ENCODE measurements at places on chromosomes 12 and 14.
A peak's percentile ranks its signal among the peaks of the same experiment; 100 is the strongest.

GRCh38 chr14:90107789-90108188, 46.0 kb downstream of the KCNK13 start:
- no peak for DNase-seq

DNA sequence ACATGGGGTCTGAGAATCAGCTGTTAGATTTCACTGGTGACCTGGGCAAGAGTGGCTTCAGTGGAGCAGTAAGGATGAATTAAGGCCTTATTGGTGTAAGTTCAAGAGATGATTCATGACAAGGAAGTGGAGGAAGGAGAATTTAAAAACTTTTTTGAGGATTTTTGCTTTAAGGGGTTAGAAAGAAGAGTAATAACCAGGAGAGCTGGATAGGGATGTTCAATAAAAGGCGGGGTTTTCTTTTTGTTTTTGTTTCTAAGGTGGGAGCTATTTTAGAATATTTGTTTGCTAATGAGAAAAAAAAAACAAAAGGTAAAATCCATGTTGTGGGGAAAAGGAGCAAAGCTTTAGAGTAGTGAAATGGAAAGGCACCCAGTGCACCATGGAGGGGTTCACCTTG, 15.2 kb upstream of the TUBA1B start:
- DNase-seq = no peak

DNA sequence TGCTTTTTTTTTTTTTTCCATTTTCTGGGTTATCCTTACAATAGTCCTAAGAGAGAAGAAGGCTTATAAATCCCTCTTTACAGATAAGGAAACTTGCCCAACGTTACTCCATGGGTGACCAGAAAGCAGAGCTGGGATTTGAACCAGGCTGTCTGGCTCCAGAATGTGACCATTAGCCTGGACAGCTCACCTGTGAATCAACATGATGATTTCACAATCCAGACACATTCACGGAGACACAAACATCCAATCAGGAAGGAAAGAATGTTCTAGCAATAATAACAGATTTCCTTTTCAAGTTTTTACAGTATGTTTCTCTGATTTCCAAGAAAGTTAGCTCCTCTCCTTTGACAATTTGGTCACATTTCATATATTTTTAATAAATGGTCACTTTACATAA, 118.3 kb downstream of the GALC start:
- no peak for DNase-seq

- no peak for DNase-seq
Measured at GRCh38 chr12:131091413-131091975, 137.8 kb downstream of the ADGRD1 start.

DNA sequence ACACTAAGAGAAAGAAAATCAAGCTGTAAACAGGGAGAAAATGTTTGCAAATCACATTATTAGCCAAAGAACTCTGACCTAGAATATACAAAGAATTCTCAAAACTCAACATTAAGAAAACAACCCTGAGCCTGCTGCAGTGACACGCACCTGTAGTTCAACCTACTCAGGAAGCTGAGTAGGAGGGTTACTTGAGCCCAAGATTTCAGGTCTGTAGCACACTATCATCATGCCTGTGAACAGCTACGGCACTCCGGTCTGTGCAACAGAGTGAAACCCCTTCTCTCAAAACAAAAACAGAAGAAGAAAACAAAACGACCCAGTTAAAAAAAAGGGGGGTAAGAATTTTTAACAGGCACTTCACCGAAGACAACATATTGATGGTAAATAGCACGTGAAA, 20.8 kb downstream of the SAV1 start:
- no peak for DNase-seq

DNA sequence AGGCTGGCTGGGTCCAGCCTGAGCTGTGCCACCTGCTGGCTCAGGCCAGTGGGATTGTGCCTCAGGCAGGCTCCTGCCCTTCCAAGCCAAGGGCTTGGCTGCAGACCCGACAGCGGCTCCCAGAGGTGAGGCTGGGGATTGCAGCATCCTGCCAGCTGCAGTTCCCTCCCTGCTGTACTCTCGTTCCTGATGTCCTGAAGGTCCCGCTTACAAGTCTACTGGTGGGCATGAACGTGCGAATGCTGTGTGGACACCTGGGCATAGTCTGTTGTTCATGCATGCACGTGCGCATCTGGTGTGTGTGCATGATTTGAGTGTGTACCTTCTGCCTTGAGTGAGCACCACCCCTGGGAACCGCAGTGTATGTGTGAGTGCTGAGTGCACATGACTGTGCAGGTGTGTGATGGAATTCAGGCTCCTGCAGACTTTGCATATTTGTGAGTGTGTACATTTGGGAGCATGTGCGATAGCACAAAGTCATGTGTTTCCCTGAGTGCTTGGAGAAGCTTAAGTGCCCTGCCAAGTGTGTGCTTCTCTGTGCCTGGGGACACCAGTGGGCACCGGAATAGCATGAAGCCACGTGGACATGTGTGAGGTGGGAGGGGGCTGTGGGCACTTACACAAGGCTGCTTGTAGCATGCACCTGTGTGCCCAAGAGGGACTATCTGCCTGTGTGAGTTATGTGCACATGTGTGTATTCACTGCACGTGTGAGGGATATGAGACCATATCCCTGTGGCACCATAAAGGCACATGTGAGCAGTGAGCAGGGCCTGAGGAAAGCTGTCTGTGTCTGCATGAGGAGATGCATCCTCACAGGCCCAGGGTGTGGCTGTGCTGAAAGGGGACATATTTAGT, 19.3 kb upstream of the KRT7 start:
- DNase-seq = peak; percentile 75

DNA sequence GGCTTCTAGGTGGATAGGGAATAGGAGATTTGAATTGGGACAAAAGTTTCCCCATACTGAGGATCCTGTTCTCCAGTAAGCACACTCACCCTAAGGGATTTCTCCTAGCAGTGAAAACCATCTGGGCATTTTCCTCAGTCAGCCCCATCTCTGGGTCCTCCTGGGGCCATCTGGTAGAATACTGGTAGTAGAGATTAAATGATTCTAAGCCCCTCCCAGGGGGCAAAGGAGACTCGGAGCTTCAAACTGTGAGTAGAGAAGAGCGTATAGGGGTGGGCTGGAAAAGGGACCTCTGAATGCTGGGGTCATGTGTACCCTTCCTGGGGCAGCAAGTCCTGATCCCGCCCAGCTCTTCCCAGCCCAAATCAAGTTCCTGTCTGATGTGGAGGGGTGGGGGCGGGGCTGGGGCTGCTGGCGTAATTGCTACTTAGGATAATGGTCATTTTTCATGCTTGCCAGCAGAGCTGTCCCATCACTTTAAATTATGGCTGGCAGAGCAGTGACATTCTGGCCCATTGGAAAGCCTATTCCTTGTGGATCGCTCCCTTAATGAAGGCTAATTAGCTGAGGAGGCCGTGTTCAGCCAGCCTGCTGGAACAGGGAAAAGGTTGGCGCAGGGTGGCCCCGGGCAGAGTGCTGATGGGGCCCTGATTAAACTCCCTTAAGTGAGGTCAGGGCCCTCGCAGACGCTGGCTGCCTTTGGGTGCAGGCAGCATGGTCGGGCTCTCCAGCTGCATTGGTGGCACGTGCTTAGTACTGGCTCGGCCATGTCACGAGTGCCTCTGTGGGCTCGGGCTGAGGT, 127.8 kb downstream of the TSPAN9 start:
- DNase-seq = no peak

DNA sequence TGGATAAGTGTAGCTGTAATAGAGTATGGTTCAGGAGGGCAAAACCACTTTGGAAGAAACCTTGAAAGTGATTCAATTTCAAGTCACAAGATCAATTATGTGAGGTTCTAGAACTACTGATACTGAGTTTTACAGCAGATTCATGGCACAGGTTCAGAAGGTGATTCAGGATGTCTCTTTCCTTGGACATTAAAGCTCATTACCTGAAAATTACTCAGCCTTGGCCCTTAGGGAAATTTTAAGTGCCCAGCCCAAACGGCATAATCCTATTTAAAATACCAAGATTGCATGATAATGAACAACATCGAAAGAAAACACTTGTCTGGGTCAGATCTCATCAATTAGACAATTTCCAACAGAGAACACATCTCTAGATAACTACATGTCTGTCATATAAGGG, 70.2 kb upstream of the SLC38A2 start:
- DNase-seq = no peak

DNA sequence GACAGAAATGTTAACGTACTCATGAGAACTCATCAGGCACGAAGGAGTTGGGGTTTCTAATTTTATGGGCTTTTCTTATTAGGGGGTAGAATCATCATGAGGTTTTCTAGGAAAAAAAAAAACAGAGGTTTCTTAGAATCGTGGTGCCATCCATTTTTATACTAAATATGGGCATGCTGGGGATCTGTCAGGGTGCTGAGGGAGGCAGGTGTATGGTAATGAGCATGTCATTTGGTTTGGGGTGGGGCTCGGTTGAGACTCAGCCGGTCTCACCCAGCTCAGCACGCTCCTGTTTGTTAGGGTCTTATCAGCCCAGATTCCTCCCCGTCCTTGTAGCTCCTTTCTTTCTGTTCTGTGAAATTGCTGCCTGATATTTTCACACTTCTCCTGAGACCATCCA, 98.2 kb downstream of the DICER1 start:
- DNase-seq = no peak

GRCh38 chr14:52328276-52328675, 14.2 kb downstream of the PTGER2 start:
- DNase-seq = peak; percentile 89

DNA sequence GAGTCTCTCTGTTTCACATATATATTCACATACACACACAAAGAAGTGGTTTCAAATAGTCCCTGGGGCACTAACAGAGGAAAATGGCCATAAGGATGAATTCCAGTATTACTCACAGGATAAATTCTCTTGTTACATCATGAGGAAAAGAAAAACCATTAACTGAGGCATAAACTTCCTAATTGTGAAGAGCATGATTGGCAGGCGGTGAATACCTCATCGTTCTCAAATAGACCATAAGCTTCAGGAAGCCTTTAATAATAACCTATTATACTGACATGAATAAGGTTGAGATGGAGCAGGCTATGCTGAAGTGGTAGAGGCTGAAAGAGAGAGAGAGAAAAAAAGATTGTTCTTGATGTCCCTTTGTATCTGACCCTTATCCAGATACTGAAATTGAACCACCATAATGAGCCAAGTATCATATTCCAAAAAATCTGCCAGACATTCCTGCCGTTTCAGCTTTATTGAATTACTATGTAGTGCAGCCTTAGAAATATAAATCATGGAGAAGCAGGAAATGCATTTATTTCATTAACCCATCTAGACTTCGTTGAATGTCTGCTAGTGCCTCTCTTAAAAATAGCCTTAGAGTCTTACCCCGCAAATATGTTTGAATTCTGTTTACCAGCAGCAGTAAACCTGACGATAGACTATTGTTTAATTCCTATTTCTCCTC, 86.8 kb downstream of the NUAK1 start:
- peak; percentile 82 for DNase-seq

GRCh38 chr12:104985206-104985605, 910 bp upstream of the NOPCHAP1 start:
- DNase-seq = no peak

DNA sequence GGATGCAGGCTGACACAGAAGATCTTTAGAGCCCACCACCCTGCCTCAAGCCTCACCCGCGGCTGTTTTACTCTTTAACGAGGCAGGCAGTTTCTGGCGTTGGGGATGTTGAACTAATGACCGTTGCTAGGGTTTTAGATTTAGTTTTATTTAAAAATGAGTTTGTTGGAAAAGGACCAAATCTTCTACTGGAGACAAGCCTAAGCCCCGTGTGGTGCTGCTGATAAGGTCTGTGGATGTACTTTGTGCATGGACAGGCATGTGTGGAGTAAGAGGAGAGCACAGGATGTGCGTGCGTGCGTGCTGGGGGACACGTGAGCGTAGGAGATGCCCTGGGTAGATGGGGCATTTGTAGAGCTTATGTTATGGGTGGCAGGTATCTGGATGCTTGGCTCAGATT, 5.7 kb downstream of the NTF3 start:
- no peak for DNase-seq

- DNase-seq = peak; percentile 33
Measured at GRCh38 chr12:89040146-89040964, 311.9 kb downstream of the DUSP6 start.

DNA sequence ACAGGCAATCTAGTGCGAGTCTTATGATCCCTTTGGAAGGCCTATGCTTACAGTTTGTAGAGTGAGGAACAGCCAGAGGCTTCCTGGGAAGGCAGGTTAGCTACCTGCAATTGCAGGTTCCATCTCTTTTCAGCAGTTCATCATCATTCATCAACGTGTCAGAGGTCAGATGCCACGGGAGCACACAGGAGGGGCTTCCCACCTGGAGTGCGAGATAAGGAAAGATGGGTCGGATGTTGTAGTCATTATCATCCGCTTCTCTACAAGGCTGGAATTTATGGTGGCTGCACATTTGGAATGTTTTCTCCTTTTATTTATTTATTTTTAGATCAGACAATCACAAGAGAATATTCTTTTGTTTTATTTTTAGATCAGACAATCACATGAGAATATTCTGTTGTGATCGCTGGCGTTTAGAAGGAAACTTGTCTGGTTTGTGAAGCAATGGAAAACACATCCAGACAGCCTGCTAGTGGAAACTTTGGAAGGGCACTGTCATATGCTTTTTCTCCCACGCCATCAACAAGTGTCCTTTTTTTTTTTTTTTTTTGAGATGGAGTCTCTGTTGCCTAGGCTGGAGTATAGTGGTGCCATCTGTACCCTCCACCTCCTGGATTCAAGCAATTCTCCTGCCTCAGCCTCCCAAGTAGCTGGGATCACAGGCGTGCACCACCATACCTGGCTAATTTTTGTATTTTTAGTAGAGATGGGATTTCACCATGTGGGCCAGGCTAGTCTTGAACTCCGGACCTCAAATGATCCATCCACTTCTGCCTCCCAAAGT, 1.9 kb upstream of the BICD1 start:
- DNase-seq = no peak

GRCh38 chr14:104866451-104867370, 1.6 kb downstream of the CEP170B start:
- DNase-seq = no peak

DNA sequence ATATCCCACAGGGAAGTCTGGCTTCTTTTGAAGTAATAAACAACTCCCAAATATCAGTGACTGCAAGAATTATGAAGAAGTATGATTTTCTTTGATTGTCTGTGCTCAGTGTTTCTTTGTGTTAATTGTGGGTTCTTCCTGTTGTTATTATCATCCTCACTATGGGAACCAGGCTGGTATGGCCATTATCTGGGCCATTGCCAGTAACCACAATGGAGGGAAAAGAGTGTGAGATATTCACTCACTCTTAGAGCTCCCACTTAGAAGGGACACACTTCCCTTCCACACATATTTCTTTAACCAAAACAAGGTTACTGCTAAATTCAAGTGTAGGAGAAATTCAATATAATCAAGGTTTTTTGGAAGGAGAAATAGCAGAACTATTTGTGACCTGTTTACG, 503.7 kb downstream of the SLC6A15 start:
- DNase-seq = peak; percentile 50

DNA sequence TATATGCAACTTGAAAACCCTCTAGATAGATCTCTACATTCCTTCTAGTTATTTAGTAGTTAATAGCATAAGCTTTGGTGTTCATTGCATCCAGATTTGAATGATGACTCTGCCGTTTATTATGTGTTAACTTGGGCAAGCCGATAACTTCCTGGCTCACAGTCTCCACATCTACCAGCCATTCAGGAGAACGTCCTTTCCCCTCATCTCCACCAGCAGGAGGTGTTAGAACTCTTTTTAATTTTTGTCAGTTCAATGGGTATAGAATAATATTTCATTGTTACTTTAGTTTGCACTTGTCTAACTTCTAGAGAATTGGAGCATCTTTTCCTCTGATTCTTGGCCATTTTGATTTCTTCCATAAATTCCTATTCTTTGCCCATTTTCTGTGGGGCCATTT, 30.0 kb upstream of the WSCD2 start:
- DNase-seq = peak; percentile 1
